ENCODE measurements at places on chromosomes 7 and 10. TPM values are rescaled to one million over a fixed set of nuclear protein-coding genes. Genes with fewer than 3 reads are reported as not detected.

The LIMK1 gene
- 46.7 TPM for total RNA-seq

The CRPPA gene
- total RNA-seq = 2.4 TPM

The ACHE gene
- under 0.01 TPM for total RNA-seq

The GDF2 gene
- not detected for total RNA-seq

The SLC18A3 gene
- total RNA-seq = not detected

The PLAC9 gene
- total RNA-seq = 19.2 TPM
